Naive thymus-derived CD8-positive, alpha-beta T cell (primary cell): ENCODE measurements at places on chromosomes 16 and 17.

- DNase-seq, result no peak
These were observed 483.0 kb downstream of the SLC39A11 start for GRCh38 chr17:72609501-72609900.

DNA sequence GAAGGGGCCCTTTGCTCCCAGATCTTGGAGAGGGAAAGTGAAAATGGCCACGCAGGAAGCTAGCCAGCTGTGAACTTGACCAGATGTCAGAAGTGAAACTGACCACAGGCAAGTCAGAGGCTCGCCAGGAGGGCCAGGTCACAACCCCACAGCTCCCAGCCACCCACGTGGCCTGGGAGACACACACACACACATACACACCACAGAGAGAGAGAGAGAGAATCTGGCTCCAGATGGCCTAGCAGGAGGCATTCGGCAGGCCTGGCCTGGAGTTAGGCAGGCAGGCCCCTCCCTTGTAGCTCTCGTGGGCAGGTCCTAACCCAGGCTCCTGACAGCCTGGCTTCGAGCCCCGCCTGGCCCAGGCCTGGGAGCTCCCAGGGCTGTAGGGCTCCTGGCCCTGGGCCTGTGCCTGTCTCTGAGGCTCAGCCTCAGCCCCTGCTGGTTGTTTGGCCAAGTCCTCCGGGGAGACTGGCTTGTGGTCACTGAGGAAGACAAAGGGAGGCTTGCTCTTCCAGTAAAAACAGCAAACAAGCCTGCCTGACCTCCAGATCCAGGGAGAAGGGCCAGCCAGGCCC, 20.2 kb downstream of the NGFR start:
- no peak for DNase-seq

GRCh38 chr16:228151-228851, 948 bp downstream of the LUC7L start:
- DNase-seq, result no peak

- no peak for DNase-seq
These were observed 7.8 kb downstream of the SLC47A2 start for GRCh38 chr17:19708431-19709175.

DNA sequence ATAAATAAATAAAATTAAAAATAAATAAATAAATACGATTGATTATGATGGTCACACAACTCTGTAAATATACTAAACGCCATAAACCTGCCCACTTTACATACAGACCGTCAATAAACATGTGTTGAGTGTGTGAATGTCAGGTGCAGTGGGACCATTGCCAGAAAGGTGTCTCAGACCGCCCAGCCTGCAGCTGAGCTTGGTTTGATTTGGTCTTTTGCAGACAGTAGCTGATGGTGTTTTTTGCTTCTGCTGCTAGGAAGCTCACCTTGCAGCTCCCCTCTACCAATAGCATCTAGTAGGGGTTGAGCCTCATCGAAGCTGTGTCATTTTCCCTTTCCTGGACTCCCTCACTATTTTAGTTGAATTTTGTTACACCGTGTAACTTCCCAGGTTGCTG, 23.5 kb downstream of the UBALD1 start:
- DNase-seq, result no peak
